ENCODE measurements at places on chromosomes 12 and 14.
A peak's percentile ranks its signal among the peaks of the same experiment; 100 is the strongest.

DNA sequence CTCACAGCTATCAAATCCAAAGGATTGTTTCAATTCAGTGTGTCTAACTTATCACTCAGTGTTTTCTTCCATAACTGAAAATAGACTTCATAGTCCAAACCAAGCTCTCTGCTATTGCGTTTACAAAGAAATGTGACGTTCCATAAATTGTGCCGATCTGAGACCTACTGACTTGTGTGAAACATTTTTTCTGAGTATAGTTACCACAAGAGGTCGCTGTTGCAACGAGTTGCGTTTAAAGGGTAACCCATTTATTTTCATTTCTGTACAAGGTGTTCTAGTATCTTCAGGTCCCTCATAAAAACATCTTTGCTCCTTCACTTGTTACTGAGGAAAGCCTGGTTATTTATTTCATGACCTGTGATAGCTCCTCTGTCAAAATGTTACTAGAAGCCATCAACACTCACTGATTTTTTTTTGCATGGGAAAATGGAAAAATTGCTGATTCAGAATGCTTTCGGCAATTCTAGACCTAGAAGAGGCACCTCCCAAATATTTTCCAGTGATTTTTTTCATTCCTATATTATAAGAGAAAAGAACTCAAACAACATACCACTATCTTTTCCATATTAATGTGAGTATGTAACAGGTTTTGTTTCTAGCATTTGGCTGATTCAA lies 60.9 kb upstream of the OR4E1 start:
- peak; percentile 11 for DNase-seq

GRCh38 chr12:29334937-29335336 lies 46.0 kb downstream of the ERGIC2 start:
- no peak for DNase-seq

GRCh38 chr14:37172024-37172869 lies at the start of gene SLC25A21:
Gene SLC25A21 (minus strand): TSS chr14:37172606.
- DNase-seq, result peak; percentile 85

GRCh38 chr12:22101749-22102243 lies 55.8 kb downstream of the CMAS start:
- no peak for DNase-seq

DNA sequence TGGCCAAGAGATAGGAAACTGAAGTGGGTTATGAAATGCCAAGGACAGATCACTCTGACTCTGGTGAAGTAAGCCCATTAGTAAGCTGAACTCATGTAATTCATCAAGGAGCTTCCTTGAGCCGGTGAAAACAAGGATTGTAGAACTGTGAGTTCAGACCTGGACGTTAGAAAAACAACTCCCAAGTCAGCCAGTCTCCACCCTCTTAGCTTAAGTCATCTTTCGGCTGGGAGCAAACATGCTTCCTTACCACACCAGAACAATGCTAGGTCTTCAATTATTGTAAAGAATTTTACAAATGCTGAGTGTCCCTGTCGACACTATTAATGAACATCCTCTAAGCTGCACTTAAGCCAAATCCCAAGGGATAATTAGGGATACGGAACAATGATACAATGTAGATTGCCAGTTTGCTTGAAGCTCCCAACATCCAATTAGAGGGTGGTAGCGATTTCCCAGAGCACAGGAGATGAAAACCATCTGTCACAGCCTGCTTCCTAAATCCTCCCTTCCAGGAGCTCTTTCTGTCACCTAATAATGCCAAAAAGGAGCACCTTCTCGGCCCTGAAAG lies 45.7 kb upstream of the VASH1 start:
- DNase-seq, result no peak

GRCh38 chr12:106954462-106955376 lies 988 bp upstream of the TMEM263 start:
- DNase-seq, result no peak

- DNase-seq, result no peak
Observed at GRCh38 chr14:75896341-75896740, 85.5 kb downstream of the TGFB3 start.

- DNase-seq, result no peak
Observed at GRCh38 chr12:56244494-56244893, 13.7 kb downstream of the ANKRD52 start.

- DNase-seq, result no peak
Observed at GRCh38 chr12:123056709-123057108, 76.2 kb downstream of the ARL6IP4 start.

GRCh38 chr12:106358396-106359241 lies 1.1 kb downstream of the POLR3B start:
- DNase-seq, result no peak
